Sigmoid colon (tissue), 7 donors: ENCODE measurements at places on chromosomes 7 and 10. TPM values are rescaled to one million over a fixed set of nuclear protein-coding genes. Genes with fewer than 3 reads are reported as not detected.

DNA sequence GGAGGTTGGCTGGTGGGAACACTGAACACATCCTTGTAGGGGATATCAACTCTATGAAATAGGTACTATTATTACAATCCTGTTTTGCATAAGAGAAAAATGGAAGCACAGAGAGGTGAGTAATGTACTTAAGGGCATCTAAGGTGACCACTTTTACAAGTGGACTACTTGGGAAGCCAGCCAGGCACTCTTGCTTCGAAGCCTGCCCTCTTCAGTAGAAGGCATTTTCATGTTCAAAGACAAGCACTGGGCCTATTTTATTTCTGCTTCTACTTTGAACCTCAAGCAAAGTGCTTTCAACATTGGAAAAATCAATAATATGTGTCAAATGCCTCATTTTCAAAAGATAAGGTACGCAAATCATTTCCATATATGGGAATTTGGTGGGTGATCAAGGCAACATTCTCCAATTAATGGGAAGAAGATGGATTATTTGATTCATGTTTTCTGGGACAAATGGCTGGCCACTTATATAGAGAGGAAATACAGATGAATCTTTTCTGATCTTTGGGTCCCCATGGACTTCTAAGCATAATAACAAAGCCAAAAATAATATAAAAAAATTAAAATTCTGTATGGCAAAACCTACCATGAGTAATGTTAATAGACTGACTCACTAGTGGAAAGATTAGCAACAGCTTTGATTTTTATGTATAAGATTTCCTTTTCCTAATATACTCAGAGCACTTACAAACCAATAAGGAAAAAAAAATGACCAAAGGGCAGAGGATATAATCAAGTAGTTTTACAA is 270.2 kb downstream of the FRMD4A start:
- DNase-seq: no peak

DNA sequence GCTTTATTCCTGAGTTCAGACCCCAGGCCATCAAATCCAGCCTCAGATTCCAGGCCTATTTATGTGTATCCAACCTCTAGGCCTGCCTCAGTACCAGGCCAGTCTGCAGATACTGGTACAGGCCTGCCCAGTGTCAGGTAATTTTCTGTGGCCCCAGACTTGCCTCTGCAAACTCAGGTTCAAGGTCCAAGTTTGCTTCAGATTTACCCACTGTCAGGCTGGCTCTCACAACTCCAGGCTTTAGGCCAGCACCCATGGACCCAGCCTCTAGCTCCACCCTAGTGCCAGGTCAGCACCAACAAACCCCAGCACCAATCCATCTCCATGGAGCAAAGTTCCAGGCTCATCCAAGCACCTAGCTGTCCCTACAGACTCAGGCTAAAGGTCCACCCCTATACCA is 169.7 kb downstream of the ITGB1 start:
- DNase-seq: no peak

GRCh38 chr10:111830359-111830758 is 353.2 kb downstream of the GPAM start:
- no peak for DNase-seq

GRCh38 chr7:96727534-96728088 is 18.0 kb upstream of the SEM1 start:
- DNase-seq: no peak

GRCh38 chr7:151073990-151074389 is 6.6 kb downstream of the FASTK start:
- no peak for DNase-seq

NME8 gene
- total RNA-seq: 0.36 TPM
